ENCODE measurements at places on chromosomes 2 and 18.

DNA sequence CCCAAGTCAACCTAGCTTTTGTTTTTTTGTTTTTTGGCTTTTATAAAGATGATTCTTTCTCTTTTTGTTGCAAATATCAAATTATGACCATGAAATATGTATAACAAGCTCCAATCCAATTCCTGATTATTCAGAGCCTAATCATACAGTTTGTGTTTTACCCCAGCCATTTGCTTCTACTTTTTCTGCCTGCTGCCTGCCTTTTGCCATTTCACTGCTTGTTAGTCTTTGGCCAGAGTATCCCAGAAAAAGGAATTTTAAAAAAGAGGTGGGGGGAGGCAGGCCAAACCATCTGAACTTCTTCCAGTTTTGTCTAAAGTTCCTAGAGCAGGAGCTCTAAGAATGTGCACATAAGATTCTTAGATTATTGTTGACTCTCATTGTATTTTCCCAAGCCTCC, 211.9 kb upstream of the VRK2 start:
- DNase-seq = no peak

DNA sequence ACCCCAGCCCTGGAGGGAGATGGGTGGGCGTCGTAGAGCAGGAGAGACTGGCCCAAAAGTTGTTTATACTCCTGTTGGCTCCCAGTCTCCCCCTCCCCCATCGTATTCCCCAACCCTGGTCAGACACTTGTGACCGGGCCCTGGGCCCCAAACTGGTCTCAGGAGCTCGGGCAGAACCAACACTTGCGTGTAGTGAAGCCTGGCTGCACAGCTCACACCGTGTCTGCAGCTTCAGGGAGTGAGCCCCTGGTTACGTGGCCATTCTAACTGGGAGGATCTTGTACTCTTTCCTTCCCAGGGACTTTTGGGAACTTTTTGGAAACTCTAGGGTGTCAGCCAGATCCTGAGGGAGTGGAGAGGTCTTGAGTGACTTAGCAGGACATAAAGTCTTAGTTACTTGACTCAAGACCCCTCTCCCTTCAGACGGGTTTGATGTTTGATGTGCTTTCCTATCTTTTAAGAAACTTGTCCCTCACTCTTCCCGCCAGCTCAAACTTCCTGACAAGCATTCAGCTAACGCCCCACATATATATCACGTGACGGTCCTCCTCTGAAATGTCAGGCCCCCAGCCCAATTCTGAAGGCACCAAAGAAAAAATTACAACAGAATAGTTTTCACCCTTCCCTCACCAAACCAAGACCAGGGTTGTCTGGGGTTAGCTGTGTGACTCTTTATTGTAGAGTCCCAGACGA, 2.3 kb downstream of the PKDCC start:
- no peak for DNase-seq

DNA sequence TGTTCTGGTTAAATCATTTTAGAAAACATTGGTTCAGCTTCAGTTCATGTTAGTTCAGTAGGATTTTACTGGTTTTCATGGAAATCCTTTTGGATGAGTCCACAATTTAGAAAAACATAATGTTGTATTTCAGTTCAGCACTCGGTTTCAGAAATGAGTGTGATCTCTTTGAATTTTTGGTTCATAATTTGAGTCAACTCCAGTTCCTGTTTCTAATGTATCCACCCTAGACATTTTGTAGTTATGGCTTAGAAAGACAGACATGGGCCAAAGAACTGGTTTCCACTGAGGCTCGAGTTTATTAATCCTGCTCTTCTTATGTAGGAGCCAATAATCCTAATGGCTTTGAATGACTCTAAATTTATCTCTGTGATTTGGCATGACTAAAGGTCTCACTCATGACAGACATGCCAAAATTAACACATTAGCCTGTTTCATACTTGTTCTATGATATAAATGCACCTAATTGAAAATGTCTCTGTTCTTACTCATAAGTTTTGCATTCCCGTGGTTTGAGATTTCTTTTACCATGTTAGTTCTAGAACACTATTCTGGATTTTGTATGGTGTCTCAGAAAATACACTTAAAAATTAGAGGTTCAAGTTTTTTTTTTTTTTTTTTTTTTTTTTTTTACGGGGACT, 82.3 kb upstream of the SPRED2 start:
- no peak for DNase-seq

DNA sequence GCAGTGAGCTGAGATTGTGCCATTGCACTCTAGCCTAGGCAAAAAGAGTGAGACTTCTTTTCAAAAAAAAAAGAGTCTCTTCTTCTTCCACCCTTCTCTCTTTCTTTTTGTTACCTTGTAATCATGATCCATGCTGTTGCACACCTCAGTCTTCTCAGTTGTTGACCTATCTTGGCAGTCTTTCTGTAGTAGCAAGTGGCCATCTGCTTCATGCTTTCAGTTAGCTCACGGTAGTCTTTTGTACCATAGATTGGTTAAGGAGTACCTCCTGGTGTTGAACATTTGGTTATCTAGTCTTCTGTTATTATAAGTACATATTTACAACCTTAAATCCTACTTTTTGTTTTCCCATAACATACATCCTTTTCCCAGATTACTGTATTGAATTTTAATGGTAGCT, 3.1 kb downstream of the GORASP2 start:
- no peak for DNase-seq

DNA sequence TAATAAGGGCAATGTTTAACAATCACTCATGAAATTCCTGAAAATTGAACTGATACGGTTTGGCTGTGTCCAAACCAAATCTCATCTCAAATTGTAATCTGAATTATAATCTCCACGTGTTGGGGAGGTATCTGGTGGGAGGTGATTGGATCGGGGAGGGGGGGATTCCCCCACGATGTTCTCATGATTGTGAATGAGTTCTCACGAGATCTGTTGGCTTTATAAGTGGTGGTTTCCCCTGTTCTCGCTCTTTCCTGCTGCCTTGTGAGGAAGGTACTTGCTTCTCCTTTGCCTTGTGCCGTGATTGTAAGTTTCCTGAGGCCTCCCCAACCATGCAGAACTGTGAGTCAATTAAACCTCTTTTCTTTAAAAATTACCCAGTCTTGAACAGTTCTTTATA, 34.0 kb upstream of the SKOR2 start:
- no peak for DNase-seq

GRCh38 chr18:37304012-37304680, 261.5 kb downstream of the CELF4 start:
- no peak for DNase-seq

DNA sequence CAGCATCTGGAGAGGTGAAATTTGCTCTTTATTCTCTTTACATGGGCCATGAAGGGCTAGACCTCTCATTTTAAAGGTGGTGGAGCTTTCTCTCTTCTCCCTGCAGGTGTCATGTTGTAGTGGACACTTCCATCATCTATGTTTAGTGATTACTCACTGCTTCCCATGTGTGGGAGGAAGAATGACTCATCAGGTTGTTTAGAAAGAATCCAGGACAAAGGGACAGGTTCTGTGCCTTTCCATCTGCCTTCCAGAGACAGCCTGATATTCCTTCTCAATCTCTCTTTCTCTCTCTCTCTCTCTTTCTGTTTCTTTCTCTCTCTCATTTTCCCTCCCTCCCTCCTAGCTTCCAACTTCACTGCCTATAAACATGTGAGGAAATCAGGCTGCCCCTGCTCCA, 38.7 kb downstream of the SCG2 start:
- DNase-seq = no peak

DNA sequence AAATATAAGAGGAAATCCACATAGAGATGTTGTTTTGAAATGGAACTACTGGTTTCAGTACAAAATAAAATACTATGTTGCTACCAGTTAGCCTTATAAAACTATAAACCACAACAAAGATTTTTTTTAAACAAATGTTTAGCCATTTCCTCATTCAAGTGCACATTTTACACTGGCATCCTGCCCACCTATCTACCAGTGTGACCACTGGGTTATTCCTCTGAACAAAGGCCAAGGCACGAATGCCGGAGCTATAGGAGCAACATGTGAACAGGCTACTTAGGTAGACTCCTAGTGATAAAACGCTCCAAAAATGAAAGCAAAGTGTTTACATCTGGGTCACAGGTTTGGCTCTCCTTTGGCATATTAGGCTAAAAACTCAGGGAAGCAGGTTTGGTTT, 31.8 kb upstream of the SULT1C4 start:
- DNase-seq = no peak

DNA sequence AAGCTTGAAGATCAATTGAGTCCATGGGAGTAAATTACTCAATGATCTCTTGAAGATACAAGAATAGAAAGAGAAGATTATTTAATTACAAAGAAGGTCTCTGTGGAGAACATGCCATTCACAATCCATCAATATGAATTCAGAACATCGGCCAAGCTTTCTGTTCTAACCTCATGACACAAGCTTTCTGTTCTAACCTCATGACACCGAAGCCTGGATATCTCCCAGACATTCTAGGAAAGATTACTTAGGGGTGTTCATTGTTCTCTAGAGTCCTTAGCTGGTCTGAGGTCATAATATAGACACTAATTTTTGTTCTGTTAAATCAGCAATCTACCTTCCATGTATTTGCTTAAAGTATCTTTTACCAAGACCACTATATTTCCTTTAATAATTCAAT, 95.5 kb downstream of the RDH14 start:
- DNase-seq = no peak

DNA sequence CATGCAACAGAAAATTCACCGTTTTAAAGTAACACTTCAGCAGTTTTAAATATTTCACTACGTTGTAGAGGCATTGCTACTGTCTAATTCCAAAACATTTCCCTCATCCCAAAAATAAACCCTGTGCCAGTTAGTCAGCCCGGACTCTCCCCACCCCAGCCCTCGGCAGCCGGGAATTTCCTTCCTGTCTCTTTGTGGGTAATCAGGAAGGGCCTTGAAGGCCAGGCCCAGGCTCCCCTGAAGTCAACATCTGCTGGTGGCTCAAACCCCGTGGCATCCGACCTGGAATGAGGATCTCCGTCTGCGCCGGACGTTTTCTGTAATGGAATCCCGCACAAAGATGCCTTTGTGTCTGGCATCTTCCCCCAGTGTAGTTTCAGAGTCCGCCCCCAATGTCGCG, 219.6 kb downstream of the SNTG2 start:
- DNase-seq = no peak

DNA sequence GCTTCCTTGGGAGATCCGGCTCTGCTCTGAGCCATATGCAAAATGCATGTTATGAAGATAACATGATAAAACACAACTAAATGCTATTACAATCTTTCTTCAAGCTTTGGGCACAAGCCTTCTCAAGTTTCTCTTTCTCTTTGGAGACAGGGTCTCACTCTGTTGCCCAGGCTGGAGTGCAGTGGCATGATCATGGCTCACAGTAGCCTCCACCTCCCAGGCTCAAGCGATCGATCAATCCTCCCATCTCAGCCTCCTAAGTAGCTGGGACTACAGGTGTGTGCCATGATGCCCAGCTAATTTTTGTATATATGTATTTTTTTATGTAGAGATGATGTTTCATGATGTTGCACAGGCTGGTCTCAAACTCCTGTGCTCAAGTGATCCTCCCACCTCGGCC, 107.7 kb upstream of the SP3 start:
- DNase-seq = no peak

GRCh38 chr18:11572201-11572600, 37.2 kb upstream of the SLC35G4 start:
- no peak for DNase-seq

GRCh38 chr2:72579591-72580180, 246.1 kb downstream of the EXOC6B start:
- no peak for DNase-seq

DNA sequence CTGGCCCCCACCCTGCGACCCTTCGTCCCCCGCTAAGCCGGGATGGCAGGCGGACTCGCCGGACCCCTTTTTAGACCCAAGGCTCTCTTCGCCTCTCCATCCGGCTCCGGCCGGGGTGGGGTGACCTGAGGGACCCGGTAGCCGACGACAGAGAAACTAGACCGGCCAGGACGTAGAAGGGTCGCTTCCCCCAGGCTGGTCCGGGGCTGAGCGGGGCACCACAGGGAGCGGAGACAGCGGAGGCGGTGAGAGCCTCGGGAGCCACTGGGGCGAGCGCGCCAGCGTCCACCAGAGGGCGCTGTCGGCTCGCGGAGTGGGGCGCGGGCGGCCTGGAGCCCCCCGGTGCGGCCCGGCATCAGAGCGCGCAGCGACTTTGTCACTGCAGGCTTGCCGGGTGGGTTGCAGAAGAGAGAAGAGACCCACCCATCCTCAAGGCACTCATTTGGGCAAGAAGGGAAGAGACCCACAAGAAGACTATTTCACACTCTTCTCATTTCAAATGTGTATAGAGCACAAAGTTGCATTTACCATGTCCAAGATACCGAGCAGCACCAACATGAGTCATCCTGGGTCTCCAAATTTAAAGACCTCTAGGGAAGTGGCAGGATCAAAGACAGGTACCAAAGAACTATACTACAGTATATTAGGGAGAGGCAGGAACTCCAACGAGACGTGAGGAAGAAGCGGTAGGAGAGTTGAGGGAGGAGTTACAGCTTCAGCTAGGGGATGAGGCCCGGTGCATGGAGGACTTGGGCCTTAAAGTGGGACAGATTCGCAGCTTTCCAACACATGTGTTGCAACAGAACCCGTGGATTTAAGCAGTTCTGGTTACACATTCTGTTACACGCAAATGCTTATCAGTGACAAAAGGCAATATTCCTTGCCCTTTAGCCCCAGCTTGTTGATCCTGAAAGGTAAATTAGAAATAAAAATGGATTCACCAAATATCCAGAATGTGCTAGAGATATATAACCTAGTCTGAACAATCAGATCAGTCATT, 7.6 kb upstream of the PRKCE start:
- DNase-seq = peak; percentile 50

DNA sequence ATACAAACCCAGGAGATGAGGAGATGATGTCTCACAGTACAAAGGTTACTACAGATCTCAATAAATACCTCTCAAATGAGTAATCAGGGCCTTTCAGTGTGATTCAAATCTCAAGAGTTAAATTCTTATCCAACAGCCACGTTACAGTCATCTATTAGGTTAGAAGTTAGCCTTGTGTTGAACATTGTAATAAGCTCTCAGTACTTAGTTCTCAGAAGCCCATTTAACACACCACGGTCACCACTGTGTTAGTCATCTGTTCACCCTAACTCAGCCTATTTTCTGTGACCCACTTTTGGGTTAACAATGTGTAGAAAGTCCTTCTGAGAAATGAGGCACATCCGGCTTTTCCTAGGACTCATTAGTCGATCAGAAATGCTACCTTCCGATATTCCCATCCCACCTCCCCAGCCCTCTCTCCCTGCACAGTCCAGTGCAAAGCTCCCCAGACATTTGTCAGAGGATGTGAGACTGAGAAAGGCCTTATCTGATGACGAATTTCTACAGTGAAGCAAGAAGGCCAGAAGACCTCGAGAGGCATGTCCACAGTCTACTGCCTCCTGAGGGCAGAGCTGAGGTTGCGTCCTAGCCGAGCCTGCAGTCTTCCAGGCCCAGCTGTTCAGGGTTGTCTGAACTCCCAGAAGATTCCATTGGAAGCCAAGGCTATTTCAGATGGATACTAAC, 92.6 kb downstream of the ACTR2 start:
- no peak for DNase-seq

GRCh38 chr2:16739778-16740581, 74.3 kb upstream of the CYRIA start:
- DNase-seq = no peak

- no peak for DNase-seq
These were observed 172.1 kb upstream of the PID1 start for GRCh38 chr2:229443141-229443540.

GRCh38 chr18:37668971-37669747, 103.6 kb upstream of the CELF4 start:
- no peak for DNase-seq

- no peak for DNase-seq
These were observed 23.3 kb upstream of the MTA3 start for GRCh38 chr2:42545023-42545721.

Measured in stimulated activated CD8-positive, alpha-beta memory T cell treated with anti-CD3 and anti-CD28 coated beads, Interleukin-4, amount 100 ng/mL, for 1 hour (primary cell).